ENCODE measurements at places on chromosomes 4 and X.

DNA sequence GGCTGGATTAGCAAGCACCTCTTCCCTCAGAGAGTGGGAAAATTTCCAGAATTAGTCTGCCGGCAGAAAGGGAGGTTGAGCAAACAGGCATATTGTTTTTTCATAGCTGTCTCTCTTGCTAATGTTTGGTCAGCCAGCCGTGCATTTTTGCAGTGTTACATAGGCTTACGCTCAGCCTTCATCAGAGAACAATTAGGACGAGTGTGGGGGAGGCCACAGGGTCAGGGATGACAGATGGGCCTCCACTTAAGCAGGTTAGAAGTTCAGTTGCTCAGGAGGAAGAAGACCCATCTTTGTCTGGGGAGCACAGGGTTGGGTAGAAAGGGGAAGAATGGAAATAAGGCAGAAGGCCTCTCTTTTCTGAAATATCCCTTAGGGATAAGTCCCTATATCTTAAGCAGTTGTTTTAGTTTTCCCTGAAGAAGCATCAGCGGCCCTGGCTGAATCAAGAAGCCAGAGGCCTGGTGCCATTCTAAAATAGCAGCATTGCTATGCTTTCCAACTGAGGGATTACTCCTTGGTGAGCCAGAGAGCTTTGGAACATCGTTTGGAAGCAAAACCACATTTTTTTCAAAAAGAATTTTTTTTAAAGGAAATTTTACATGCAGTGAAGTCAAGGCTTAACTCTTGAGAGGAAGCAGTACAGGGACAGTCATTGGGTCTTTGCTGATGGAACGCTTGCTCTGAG lies 118.8 kb downstream of the SMIM20 start:
- H3K27ac ChIP-seq, result no peak overlapping the region
- no peaks in the 10 kb centered on the region for H3K36me3 ChIP-seq
- no peak for DNase-seq
- no peaks in the 10 kb centered on the region for H3K4me1 ChIP-seq

DNA sequence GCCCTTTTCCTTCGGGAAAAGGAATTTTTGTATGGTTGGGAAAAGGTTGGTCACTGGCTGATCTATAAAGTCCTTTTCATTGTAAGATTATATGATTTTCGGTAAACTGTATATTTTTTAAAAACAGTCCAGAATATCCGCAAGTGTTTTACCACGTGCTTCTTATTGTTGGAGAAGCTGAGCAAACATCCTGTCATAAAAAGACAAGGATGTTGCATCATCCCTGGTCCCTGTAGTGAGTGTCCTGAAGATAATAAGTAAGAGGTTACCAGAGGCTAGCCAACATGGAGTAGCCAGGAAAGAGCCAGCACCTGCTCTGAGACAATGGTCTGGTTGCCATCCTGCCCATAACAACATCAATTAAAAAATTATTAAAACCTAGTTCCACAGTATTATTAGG lies 5.1 kb downstream of the CXCL9 start:
- no peaks in the 10 kb centered on the region for H3K4me1 ChIP-seq
- peak; percentile 27 for DNase-seq
- peak overlapping the region; percentile 59 for H3K27ac ChIP-seq
- H3K27me3 ChIP-seq, result no peaks in the 10 kb centered on the region

GRCh38 chr4:187301923-187302322 lies 578.3 kb upstream of the FAT1 start:
- H3K4me3 ChIP-seq, result no peak overlapping the region
- H3K36me3 ChIP-seq, result no peaks in the 10 kb centered on the region
- DNase-seq, result no peak
- no peaks in the 10 kb centered on the region for H3K27me3 ChIP-seq
- no peaks in the 10 kb centered on the region for H3K4me1 ChIP-seq
- no peak overlapping the region for H3K27ac ChIP-seq

DNA sequence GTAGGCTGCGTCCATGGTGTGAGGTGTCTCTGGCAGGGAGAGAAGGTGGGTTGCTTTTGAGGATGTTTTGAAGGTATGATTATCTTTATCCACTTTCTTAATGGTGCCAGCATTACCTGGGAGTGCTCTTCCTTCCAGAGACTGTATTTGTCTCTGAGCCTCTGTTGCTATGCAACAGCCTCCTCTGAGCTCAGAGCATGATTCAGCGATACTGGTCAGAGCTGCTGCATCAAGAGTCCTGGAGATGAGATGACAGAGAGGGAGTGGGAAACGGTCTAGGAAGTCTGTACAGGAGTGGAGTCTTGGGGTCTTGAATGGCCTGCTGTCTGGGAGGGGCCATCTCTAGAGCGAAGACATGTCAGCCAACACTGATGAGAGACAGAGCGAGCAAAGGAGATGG lies 104.4 kb upstream of the RAB40AL start:
- no peaks in the 10 kb centered on the region for H3K36me3 ChIP-seq
- no peak overlapping the region for H3K27ac ChIP-seq
- no peak overlapping the region for H3K4me3 ChIP-seq
- H3K4me1 ChIP-seq, result no peaks in the 10 kb centered on the region
- no peak for DNase-seq
- no peaks in the 10 kb centered on the region for H3K27me3 ChIP-seq
